ENCODE measurements at places on chromosomes 5 and 9. TPM values are rescaled to one million over a fixed set of nuclear protein-coding genes. Genes with fewer than 3 reads are reported as not detected.

- DNase-seq, result no peak
These were observed 255.0 kb upstream of the TAS2R1 start for GRCh38 chr5:9885164-9885563.

GRCh38 chr5:94857111-94857510 lies 238.6 kb downstream of the SLF1 start:
- DNase-seq, result no peak

DNA sequence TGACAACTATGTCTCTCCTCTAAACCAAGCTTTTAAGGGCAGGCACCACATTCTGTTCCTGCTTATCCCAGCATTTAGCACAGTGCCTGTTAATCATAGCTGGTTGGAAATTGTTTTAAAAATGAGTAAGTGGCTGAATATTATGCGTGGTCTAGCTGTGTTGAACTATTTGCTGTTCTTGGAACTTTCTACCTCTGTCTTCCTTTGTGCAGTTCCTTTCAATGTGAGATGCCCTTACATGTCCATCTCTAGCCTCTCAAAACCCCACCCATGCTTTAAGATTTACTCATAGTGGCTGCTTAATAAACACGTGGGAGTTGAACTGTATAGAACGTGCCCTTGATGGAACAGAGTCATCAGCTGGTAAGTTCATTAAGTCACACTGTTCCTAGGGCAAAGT lies 34.5 kb downstream of the C9orf57 start:
- DNase-seq, result no peak

GRCh38 chr5:80963521-80963895 lies 3.3 kb downstream of the RASGRF2 start:
- DNase-seq, result no peak

GRCh38 chr5:166562246-166562645 lies 1729.2 kb upstream of the WWC1 start:
- DNase-seq, result no peak

GRCh38 chr5:126383776-126384175 lies 39.4 kb upstream of the GRAMD2B start:
- no peak for DNase-seq

- DNase-seq, result no peak
These were observed 14.0 kb upstream of the PWWP2A start for GRCh38 chr5:160133071-160133917.

- no peak for DNase-seq
These were observed 32.6 kb downstream of the HEXB start for GRCh38 chr5:74717596-74717995.

GRCh38 chr5:80054682-80055081 lies 19.5 kb downstream of the THBS4 start:
- no peak for DNase-seq

GRCh38 chr9:125844611-125845010 lies 97.4 kb downstream of the PBX3 start:
- no peak for DNase-seq

DNA sequence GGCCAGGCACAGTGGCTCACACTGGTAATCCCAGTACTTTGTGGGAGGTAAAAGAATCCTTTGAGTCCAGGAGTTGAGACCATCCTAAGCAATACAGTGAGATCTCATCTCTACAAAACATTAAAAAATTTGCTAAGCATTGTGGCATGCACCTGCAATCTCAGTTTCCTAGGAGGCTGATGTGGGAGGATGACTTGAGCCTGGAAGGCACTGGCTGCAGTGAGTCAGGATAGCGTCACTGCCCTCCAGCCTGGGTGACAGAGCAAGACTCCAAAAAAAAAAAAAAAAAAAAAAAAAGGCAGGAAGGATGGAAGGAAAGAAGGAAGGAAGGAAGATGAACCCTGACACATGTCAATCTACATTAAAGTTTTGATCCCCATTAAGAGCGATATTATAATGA lies 1452.2 kb upstream of the ACO1 start:
- no peak for DNase-seq

- DNase-seq, result no peak
These were observed 11.3 kb downstream of the FOXD1 start for GRCh38 chr5:73437101-73437776.

GRCh38 chr5:26339576-26339975 lies 698.8 kb downstream of the CDH9 start:
- DNase-seq, result no peak

- no peak for DNase-seq
These were observed 116.1 kb downstream of the GIN1 start for GRCh38 chr5:103003872-103004271.

DNA sequence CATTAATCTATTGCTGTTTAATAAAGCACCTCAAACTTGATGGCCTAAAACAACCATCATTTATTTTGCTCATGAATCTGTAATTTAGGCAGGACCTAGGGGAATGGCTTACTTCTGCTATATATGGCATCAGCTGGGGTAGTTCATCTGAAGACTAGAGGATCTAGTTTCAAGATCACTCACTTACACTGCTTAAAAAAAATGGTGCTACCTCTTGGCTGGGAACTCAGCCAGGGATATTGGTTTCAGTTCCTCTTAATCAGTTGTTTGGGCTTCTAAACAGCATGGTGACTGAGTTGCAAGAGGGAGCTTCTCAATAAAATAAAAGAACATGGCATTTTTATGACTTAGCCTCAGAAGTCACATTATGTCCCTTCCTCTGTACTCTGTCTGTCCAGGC lies 142.0 kb downstream of the FAM114A2 start:
- DNase-seq, result no peak

DNA sequence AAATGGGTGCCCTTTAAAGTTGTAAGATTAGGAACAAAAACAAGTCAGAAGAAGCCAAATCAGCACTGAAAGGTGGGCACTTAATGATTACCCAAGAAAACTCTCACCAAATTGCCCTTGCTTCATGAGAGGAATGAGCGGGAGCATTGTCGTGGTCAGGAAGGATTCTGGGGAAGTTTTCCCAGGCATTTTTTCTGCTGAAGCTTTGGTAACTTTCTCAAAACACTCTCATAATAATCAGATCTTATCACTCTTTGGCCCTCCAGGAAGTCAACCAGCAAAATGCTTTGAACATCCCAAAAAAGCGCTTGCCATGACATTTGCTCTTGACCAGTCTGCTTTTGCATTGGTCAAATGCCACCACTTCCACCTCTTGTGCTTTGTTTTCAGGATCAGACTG lies 10.4 kb upstream of the PCDHGC3 start:
- no peak for DNase-seq

- no peak for DNase-seq
These were observed 904.2 kb upstream of the EDIL3 start for GRCh38 chr5:85288914-85289313.

GRCh38 chr9:136576269-136576626 lies 30.4 kb upstream of the NOTCH1 start:
- no peak for DNase-seq

DNA sequence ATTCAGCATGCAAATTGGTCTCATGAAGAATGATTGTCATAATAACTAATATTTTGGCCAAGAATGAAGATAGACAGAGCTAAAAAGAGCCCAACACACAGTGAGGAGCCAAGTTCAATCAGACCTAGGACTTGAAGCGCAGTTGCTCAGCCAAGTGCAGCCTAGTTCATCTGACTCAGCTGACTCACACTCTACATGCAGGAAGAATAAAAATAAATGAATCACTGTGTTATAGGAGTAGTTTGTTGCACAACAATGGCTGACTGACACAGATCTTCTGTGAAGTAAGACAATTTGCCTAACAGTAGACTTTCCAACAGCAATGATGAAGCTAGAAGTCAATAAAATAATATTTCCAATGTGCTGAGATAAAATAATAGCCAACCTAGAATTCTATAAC lies 261.5 kb downstream of the CEMIP2 start:
- no peak for DNase-seq

ZNF354C gene
- total RNA-seq, result 3.8 TPM

PALM2AKAP2 gene
- total RNA-seq, result 46.3 TPM

All from chondrocyte (in vitro differentiated cells).